Adrenal gland (tissue), 19 donors: ENCODE measurements at places on chromosomes 5 and 9. TPM values are rescaled to one million over a fixed set of nuclear protein-coding genes. Genes with fewer than 3 reads are reported as not detected.

- no peaks in the 10 kb centered on the region for H3K4me1 ChIP-seq
- H3K36me3 ChIP-seq, result no peaks in the 10 kb centered on the region
- no peak overlapping the region for H3K4me3 ChIP-seq
- peaks cover 24% of the 10 kb centered on the region for H3K27me3 ChIP-seq
Measured at GRCh38 chr9:136741883-136742571, 713 bp downstream of the LCN10 start.

DNA sequence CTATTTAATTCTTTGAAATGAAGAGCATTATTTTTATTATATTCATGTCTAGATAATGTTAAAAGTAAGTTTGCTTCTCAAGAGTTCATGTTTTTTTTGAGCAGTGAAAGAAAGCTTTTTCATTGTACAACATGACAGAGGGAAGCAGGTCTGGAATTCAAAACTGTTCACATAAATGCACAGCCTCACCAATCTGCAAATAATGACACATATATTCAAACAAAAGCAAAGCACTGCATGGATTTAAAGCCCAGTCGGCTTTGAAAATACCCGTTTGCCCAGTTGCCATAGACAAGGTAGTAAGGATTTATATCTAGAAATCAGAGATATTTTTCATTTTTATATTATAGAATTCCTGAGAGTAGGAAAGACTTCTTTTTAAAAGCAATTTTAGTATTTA, 201.8 kb downstream of the CD180 start:
- no peak overlapping the region for H3K27ac ChIP-seq
- H3K36me3 ChIP-seq, result no peaks in the 10 kb centered on the region
- no peaks in the 10 kb centered on the region for H3K27me3 ChIP-seq
- no peaks in the 10 kb centered on the region for H3K4me1 ChIP-seq

GRCh38 chr9:117081641-117082317, 333.1 kb downstream of the ASTN2 start:
- no peaks in the 10 kb centered on the region for H3K4me1 ChIP-seq
- H3K27ac ChIP-seq, result no peak overlapping the region
- H3K4me3 ChIP-seq, result no peak overlapping the region
- no peaks in the 10 kb centered on the region for H3K36me3 ChIP-seq
- H3K27me3 ChIP-seq, result no peaks in the 10 kb centered on the region
- DNase-seq, result no peak

DNA sequence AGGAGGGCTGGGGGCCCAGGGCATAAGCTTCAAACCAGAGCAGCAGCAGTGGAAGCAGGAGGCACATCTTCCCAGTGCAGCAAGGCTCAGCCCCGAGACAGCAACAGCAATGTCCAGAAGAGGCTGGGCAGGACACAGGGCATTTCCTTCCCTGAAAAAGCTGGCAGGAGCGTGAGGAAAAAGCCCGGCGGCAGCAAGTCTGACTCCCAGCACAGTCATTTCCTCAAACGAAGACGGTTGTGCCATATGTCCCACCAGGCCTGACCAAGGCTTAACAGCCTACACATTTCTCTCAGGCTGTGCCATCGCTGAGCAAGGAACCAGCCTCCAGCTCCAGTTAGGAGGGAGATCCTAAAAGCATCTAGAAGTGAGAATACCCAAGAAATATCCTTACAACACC, 74.5 kb downstream of the APTX start:
- H3K36me3 ChIP-seq, result no peaks in the 10 kb centered on the region
- no peaks in the 10 kb centered on the region for H3K4me1 ChIP-seq
- H3K27ac ChIP-seq, result no peak overlapping the region
- no peaks in the 10 kb centered on the region for H3K27me3 ChIP-seq

- peaks cover 35% of the 10 kb centered on the region for H3K36me3 ChIP-seq
- no peaks in the 10 kb centered on the region for H3K27me3 ChIP-seq
- no peak overlapping the region for H3K27ac ChIP-seq
- no peak for DNase-seq
- H3K4me1 ChIP-seq, result peaks cover 14% of the 10 kb centered on the region
- H3K4me3 ChIP-seq, result no peak overlapping the region
Measured at GRCh38 chr5:175494264-175495183, 16.2 kb downstream of the SFXN1 start.

- no peaks in the 10 kb centered on the region for H3K36me3 ChIP-seq
- no peak for DNase-seq
- H3K4me1 ChIP-seq, result no peaks in the 10 kb centered on the region
- H3K4me3 ChIP-seq, result no peak overlapping the region
- no peak overlapping the region for H3K27ac ChIP-seq
Measured at GRCh38 chr5:107812570-107813141, 141.9 kb upstream of the EFNA5 start.

DNA sequence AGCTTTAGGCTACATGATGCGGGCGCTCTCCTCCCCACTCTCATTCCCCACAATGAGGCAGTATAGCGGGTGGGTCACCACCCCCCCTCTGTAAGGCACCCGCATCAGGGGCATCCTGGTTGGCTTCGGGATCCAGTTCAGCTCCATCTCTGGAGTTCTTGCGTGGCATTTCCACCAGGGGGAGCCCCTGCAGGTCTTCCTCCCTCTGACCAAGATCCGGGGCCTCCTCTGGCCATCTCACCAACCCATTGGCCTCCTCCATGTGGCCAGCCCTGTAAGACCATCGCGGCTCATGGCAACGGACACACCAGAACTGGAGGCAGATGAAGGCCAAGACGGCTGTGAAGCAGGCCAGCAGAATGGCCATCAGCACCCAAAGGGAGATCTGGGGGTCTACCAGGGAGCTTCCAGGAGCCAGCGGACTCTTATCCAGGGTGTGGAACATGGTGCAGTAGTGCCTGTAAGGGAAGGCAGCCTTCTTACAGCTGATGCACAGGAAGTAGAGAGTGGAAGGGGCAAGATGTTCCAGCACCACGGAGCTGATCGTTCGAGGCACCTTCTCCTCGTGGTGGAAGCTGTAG, 77.0 kb downstream of the CYFIP2 start:
- H3K4me1 ChIP-seq, result no peaks in the 10 kb centered on the region
- DNase-seq, result peak; percentile 62
- H3K27ac ChIP-seq, result peak overlapping the region; percentile 63
- no peaks in the 10 kb centered on the region for H3K27me3 ChIP-seq
- H3K36me3 ChIP-seq, result no peaks in the 10 kb centered on the region

DNA sequence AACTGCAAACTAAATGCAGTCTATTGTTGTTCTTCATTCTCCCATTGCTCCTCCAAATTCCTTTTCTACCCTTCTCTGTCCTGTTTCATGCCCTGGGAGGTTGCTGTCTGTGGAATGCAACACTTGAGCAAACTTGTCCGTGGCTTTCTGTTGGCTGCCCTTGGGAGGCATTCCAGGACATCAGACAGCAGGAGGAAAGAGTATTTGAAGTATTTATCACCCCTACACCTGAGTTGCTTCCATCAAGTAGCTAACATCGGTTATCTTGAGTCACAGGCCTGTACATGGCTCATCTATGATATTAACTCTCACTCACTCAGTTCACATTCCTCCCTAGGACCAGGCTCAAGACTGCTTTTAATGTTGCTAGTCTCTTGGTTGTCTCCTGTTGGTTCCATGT, 803.4 kb upstream of the CDH6 start:
- no peaks in the 10 kb centered on the region for H3K4me1 ChIP-seq
- no peaks in the 10 kb centered on the region for H3K27me3 ChIP-seq
- no peak overlapping the region for H3K4me3 ChIP-seq
- no peak overlapping the region for H3K27ac ChIP-seq

DNA sequence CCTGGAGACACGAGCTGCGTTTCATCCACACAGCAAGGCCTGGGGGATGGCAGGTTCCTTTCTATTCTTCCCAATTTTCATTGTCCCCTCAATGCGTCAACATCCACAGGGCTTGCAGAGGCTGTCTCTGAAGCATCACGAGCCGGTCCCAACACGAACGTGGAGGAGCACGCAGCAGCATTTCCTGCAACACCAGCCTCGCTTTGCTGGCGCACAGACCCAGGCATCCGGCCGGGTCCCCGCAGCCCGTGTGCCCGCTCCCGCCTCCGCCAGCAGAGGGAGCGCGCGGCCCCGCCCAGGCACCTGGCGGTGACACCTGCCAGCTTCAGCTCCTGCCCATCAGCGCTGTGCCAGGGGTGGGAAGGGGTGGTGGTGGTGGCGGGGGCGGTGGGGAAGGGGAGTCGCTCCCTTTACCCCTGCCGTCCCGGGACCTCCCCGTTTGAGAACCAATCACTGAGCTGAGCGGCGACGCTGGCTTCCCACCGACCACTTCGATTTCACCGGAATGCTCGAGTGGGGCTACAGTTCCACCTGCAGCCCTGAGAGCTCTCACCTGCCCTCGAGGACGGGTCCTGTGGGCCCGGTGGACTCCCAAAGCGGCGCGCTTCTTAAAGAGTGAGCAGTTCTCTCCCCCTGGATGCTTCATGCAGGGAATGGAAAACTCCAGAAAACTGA, 464.5 kb downstream of the ICE1 start:
- DNase-seq, result no peak
- no peaks in the 10 kb centered on the region for H3K27me3 ChIP-seq
- no peak overlapping the region for H3K27ac ChIP-seq
- H3K36me3 ChIP-seq, result no peaks in the 10 kb centered on the region
- no peak overlapping the region for H3K4me3 ChIP-seq
- no peaks in the 10 kb centered on the region for H3K4me1 ChIP-seq

SOHLH1 gene
- total RNA-seq, result not detected

SPIN1 gene
- 37.6 TPM for total RNA-seq

DNA sequence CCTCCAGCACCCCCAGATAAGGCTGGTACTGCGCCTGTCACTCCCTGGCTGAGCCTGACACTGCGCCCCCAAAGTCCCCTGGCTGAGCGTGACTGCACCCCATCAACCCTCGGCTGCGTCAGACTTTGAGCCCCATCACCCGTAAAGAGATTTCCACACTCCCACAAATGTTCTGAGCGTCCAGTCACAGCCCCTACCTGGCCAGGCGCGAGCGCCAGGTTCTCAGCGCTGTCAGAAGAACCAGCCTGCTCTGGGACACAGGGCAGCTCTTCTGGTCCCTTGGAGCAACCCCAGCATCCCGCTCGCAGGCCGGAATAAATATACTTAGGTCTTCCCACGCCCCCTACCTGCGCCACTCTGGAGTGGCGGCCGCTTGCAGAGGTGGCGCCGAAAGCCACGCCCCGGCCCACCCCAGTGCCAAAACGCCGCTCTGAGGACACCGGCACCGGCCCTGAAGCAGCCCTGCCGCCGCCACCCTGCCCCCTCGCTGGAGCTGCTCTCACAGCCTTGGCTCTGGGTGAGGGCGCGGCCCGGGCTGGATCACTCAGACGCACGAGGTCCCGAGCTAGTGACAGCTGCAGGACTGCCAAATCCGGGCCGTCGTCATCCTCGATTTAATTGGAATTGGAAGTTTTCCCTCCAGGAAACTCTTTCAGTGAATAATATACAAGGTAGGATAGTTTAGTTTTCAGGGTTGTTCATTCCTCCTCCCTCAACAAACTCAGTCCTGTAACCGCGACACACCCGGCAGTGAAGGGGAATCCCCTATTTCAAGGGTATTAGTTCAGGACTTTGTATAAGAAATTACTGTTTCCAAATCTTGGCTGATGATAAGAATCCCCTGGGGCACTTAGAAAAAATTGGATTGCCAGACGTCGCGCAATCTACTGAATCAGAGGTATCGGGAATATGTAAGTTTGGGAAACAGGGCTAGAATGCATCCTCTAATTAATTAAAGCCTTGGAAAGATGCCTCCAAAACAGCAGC, 1.2 kb upstream of the CEMIP2 start:
- H3K4me1 ChIP-seq, result peaks cover 33% of the 10 kb centered on the region
- H3K27ac ChIP-seq, result peak overlapping the region; percentile 96
- H3K4me3 ChIP-seq, result peak overlapping the region; percentile 88
- DNase-seq, result peak; percentile 90
- no peaks in the 10 kb centered on the region for H3K27me3 ChIP-seq

- H3K27me3 ChIP-seq, result no peaks in the 10 kb centered on the region
- no peak overlapping the region for H3K27ac ChIP-seq
- H3K4me3 ChIP-seq, result no peak overlapping the region
- H3K4me1 ChIP-seq, result no peaks in the 10 kb centered on the region
Measured at GRCh38 chr5:67156976-67157583, 39.5 kb downstream of the CD180 start.

GRCh38 chr5:164052536-164053093, 547.2 kb downstream of the MAT2B start:
- no peak overlapping the region for H3K4me3 ChIP-seq
- H3K4me1 ChIP-seq, result no peaks in the 10 kb centered on the region
- H3K27ac ChIP-seq, result no peak overlapping the region
- no peaks in the 10 kb centered on the region for H3K27me3 ChIP-seq
- H3K36me3 ChIP-seq, result no peaks in the 10 kb centered on the region

GRCh38 chr9:132730054-132731033, 60.1 kb downstream of the GTF3C4 start:
- DNase-seq, result no peak
- no peaks in the 10 kb centered on the region for H3K27me3 ChIP-seq
- H3K4me3 ChIP-seq, result no peak overlapping the region
- H3K36me3 ChIP-seq, result no peaks in the 10 kb centered on the region

GRCh38 chr9:32351845-32352244, 32.6 kb upstream of the ACO1 start:
- H3K27me3 ChIP-seq, result no peaks in the 10 kb centered on the region
- H3K4me3 ChIP-seq, result no peak overlapping the region
- no peak for DNase-seq
- no peaks in the 10 kb centered on the region for H3K36me3 ChIP-seq

SPATA31A3 gene
- not detected for total RNA-seq

CDC14B gene
- 19.1 TPM for total RNA-seq

EGR1 gene
- total RNA-seq, result 35.4 TPM
